ENCODE measurements at places on chromosomes 3 and 15.
A peak's percentile ranks its signal among the peaks of the same experiment; 100 is the strongest.

GRCh38 chr3:22392286-22392685, 641.3 kb upstream of the ZNF385D start:
- no peak for DNase-seq

DNA sequence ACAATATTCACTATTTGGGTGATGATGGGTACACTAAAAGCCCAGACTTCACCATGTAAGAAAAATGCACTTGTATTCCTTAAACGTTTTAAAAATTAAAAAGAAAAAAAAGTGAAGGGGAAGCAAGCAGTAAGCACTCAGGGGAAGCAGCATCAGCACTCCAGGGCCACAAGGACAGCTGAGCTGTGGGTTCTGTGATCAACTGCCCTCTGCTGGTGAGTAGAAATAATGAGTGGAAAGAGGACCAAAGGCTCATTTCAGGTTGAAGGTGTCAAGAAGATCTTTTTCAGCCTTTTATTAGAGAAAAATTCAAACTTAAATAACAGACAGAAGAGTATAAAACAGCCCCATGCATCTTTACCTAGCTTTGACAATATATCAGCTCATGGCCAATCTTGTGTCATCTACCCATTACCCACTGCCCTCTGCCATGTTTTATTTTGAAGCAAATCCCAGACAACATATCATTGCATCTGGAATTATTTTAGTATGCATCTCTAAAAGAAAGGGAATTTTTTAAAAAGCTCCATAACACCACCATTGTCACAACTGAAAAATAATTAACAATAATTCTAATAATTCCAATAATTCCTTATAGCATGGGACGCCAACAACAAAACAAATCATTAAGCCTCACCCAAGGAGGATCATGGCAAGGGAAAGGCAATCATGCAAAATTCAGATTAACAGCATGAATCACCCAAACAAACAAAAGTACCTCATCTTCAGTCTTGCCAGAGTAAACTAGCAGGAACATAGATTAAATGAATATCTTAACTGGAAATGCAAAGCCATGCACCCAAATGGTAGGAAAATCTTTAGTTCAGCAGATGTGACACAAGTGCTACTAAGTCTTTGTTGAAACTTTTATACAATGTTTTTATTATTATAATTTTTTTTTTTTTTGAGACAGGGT, 42.5 kb downstream of the TAMM41 start:
- peak; percentile 78 for DNase-seq

- no peak for DNase-seq
Measured at GRCh38 chr3:143192193-143192592, 72.6 kb downstream of the CHST2 start.

DNA sequence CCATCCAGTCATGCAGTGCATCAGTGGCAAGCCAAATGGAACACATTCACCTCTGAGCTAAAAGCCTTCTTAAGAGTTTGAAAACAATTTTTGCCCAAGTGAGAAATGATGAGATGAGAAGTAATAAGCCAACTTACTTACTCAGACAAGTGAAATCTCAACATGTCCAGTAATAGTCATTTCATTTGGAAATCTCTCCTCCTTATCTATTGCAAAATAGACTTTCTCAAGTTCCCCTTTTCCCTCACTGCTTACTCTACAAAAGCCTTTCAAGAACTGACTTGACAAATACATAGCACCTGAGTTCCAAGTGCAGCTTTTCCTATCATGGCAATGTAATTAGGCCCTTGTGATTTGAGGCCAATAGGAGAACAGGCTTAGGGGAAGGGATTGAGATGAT, 282.3 kb downstream of the SLC9A9 start:
- no peak for DNase-seq

DNA sequence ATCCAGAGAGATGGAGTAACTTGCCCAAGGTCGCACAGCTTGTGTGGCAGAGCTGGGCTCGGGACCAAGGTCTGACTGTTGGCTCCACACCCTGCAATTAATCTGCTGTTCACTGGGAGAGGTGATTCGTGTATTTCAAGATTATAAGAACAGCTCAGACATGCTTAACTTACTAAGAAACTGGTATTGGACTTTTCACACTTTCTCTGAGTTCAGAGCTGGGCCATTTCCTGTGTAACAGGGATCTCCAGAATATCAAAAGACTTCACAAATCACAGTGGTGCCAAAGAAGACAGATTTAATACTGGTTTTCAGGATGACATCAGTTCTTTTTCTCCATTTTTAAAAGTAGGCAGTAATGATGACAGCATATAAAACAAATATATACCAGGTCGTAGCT, 156.8 kb upstream of the UBE2E1 start:
- no peak for DNase-seq

GRCh38 chr15:52529940-52530339, 1.3 kb upstream of the MYO5A start:
- DNase-seq, result no peak

DNA sequence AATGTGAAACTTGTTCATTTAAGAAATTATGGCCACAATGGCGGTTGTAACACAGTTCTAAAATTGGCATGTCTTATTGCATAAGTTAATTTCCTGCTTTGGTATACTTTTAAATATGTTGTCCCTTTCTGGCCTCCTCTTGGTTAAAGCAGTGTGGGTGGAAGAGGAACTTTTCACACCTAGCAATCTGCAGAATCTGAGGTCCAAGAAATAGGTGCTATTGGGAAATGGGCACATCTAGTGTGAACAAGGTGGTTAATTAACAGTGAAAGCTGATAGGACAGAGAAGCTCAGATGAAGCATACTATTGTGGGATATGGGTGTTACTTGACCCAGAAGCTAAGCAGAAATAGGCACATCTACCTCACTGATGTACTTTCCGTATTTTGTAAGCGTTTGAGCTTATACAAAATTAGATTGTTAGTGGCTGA, 10.6 kb downstream of the CMC1 start:
- no peak for DNase-seq

GRCh38 chr15:87939848-87940457, 316.6 kb downstream of the NTRK3 start:
- DNase-seq, result no peak

DNA sequence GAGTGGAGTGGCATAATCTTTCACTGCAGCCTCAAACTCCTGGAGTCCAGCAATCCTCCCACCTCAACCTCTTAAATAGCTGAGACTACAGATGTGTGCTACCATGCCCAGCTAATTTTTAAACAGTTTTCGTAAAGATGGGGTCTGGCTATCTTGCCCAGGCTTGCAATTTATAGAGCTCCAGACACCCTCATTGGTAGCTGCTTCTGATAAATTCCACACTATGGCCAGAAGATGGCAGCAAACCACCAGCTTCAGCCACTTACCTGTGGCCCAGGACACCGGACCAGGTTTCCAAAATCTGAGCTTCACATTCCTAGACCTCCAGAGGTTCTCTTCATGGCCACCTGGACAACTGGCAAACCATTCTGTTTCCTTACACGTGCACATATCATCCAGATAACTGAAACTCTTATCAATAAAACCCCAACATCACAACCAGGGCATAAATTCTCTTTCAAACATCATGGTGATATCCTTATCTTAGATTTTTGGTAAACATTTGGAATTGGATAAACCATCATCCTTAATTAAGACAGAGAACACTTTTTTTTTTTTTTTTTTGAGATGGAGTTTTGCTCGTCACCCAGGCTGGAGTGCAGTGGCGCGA, 28.9 kb downstream of the FBXW12 start:
- peak; percentile 66 for DNase-seq

DNA sequence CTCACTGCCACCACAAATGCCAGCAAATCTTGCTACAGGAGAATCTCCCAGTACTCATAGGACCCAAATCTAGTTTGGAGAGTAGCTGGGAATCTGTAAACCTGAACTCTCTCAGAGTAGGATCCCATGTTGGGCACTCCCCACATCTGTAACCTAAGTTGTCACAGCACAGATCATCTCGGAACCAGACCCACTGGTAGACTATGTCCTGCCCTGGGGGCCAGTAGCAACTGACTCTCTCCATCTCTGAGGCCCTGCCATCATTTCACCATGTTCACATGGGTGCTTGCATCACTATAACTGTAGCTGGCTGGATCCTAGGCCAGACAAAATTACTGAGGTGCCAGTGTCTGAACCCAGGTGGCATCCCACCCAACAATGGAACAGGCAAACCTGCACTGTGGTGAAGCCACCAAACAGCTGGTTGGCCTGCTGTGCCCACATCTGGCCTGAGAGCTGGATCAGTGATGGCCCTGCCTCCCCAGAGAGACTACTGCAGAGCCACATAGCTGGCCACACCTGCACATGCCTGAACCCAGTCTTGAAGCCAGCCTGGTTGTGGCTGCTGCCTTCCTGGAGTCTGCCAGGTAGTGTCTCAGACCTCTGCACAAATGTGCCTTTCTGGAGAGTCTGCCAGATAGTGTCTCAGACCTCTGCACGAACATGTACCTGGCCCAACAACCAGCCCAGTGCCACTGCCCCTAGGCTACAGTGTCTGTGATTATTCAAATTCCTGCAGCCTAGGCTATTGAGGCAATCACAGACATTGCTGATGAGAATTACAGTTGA, 82.0 kb downstream of the ISL2 start:
- DNase-seq, result no peak

DNA sequence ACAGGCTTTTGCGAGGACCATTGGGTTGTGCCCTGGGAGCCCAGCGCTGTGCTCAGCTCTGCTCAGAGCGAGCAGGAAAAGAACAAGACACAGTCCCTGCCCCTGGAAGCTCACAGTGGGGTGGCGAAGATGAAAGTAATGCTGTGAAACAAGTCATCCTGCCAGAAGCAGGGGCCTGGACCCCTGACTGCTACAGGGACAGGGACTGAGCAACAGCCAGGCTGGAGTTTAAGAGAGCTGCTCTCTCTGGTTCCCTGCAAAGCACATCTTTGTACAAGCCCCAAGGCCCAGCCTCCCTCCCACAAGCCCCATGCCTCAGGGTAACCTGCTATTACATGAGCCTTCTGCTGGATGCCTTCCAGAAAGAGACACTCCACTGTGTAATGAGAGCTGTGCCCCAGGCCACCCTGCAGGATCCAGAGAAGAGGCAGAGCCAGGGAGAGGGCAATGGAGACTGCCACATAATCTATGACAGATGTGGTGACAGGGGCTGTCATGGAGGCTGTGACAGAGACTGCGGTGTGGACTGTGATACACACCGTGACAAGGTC, 7.1 kb upstream of the HCN4 start:
- no peak for DNase-seq

DNA sequence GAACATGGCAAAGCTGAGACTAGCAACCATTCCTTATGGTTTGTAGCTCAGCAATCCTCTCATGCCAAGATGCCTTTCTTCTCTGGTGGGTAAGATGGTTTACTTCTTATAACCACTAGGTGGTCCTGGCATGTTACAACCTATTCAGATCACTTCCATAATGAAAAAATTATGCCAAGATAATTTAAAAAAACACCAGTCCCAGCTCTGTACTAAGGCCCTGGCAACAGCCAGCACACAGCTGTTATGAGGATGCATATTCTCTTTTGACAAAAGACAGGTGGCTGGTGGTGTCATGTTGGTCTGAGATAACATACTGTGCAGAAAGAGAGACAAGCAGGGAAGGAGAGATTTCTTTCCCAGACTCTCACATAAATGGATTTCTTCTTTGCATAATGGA, 65.7 kb upstream of the FRMD4B start:
- DNase-seq, result no peak

- no peak for DNase-seq
Measured at GRCh38 chr15:63677778-63678177, 80.6 kb downstream of the FBXL22 start.

DNA sequence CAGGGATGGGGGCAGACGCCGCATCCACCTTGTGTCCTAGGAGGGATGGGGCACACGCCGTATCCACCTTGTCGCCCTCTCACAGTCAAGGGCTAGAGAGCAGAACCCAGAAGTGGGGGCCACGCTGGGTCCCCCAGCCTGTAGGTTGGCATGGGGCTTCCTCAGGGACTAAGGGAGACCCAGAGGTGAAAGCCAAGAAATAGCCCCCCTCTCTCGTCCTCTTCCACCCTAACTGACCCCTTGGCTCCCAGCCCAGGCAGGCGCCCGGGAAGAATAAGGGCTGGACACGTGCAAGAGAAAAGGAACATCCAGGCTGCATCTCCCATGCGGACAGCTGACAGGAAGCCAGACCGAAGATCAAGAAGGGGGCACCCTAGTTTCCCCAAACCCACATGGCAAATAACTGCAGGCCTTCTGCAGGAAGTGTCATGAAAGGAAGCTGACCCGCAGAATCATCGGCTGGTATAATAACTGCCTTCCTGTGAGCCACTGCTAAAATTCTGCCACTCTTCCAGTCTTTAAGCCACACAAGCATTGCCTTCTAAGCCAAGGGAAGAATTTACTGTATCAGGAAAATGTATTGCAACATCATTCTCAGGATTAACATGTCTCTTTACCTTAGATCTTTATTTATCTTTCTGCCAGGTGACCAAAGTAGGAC, 38.5 kb upstream of the TFRC start:
- no peak for DNase-seq
